Lung (tissue), 17 donors: ENCODE measurements at places on chromosomes 16 and 17.

- no peak for DNase-seq
These were observed 31.4 kb upstream of the PMFBP1 start for GRCh38 chr16:72203401-72203800.

- peak; percentile 37 for DNase-seq
These were observed 12.5 kb downstream of the CEP295NL start for GRCh38 chr17:78890498-78890897.

DNA sequence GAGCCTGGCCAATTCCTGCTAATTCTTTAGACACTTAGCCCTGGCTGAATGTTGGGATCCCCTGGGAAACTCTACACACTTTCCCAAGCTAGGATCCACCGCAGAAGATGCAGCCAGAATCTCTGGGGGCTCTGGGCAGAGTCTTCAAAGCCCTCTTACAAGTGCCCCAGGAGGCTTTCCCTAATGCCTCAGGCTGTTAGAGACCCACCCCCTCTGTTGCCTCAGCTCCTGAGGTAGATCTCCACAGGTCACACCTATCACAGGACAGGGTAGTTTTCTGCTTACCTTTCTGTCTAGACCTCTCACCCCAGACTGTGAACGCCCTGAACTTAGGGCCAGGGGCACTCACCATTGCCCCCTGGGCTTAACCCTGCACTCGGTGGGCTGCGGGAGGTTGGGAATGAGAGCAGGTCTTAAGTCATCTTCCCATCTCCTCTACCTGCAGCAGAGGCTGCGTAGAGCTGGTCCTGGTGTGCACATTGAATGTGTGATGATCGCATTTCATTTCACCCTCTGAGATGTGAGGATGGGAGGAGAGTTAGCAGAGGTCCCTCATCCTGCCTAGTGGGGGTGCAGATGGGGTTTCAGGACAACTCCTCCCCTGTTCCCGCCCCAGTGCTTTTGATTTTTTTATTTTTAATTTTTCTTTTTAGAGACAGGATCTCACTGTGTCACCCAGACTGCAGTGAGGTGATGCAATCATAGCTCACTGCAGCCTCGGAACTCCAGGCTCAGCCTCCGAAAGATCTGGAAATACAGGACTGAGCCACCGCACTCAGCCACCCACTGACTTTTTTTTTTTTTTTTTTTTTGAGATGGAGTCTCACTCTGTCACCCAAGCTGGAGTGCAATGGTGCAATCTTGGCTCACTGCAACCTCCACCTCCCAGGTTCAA is 89.0 kb upstream of the LHX1 start:
- no peak for DNase-seq

DNA sequence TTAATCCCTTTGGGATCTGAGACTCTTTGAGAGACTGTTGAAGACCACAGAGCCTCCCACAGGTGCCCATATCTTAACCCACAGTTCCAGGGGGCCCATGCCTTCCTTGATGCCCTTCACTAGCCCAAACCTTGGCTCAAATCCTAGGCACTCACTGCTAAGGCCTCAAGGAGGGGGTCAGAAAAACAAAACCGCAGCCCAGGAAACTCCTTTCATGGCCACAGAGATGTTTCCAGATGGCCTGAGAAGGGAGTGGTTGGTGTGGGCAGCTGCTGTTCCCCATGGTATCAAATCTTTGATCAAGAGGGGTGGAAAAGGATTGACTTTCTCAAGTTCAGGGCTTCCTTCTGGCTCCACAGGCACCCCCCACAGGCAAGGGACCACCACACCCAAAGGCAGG is 44.7 kb downstream of the CDH1 start:
- no peak for DNase-seq

DNA sequence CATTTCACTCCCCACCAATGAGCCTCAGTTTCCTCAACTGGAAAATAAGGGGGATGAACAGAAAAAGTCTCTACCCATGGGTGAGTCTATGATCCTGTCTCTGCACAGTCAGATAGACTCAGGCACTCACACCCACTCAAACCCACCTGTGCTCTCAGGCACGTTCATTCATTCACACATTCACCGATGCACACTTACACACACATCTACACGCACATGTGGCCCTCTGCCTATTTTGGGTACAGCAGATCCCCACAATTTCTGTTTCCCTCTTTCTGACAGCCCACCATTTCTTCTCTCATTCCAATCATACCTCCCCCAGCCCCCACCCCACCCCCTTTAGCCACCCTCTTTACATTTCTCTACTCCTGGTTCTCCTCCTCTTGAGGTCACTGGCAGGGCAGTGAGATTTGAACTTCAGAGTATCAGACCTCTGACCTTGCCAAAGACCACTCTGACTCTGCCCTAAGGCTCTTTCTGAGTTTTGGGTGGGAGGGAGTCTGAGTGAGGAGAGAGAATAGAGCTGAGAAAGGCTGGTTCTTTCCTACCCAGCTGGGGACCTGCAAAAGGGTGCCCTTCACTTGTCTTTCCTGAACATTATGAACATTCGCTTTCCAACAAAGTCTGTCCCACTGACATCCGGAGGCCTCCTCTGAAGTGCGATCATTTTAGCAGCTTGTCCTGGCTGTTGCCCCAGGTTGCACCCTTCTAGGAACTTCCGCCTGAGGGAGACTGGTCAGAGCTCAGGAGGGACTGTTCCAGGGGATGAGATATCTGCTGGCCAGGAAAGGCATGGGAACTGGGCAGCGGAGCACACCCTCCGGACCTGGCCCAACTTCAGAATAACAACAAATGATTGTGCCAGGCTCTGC is 10.1 kb upstream of the COL1A1 start:
- DNase-seq = no peak

DNA sequence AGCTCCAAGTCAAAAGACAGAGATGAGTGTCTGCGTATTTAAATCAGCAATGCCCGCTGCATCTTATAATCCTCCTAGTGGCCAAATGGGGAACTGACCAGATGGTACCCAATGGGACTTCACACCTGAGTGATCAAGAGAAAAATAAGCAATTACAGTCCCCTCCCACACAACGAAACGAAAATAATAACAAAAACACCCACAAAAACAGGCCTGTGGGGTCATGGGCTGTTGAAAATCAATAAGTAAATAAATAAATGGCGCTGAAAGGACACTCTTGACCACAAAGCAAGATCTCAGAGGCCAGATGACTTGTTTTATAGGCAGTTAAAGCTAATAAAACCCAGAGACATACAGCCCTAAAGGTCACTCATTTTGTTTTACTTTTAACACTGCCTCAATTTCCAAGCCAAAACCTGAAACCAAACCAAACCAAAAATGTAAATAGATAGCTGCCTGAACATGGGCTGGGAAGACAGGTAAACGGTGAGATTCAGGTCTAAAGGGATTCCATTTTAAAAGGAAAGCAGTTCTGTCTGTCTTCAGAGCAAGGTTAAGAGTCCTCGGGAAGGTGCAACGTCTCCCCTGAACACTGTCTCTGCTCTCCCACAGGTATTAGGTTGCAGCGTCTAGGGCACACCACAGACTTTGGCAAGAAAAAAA is 1.3 kb downstream of the ZNF821 start:
- peak; percentile 81 for DNase-seq

DNA sequence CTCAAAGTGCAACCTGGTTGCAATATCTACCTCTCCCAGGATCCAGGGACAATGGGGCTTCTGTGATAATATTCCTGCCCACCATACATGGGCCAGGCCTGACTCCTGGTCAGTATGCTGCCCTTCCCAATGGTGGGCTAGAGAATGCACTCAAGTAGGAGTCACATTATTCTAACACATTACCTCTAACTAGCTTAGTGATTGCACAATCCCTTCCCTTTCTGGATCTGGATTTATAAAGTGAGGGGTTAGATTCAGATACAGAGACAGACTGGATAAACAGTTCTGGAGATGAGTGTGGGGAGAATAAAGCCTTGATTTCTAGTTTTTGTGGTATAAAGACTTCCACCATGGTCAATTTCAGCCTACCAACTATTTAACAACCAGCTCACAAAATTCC is 33.0 kb downstream of the LYRM1 start:
- no peak for DNase-seq

- DNase-seq = peak; percentile 96
These were observed 223.2 kb upstream of the DYNLRB2 start for GRCh38 chr16:80317599-80318037.

- no peak for DNase-seq
These were observed 12.0 kb upstream of the CA4 start for GRCh38 chr17:60137731-60138130.

DNA sequence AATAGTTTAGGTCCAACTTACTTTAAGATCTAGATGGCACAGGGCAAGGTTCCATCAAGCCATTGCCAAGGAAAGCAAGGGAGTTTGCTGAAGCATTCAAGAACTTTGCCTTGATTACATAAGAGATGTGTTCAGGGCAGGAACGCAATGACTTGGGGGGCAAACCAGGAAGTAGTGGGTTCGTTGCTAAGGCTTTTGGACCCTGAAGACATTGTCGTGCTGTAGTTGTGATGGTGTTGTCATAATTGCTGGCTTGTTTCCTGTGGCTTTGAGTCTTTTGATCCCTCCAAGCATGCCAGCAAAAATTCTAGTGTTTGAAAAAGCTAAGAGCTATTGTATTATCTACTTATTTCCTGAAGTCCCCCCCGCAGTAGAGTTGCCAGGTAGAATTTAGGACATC is 70.7 kb upstream of the HNF1B start:
- DNase-seq = no peak

GRCh38 chr16:57614944-57615343 is 13.5 kb upstream of the ADGRG1 start:
- no peak for DNase-seq

- no peak for DNase-seq
These were observed 1.0 kb downstream of the PRRT2 start for GRCh38 chr16:29812754-29813643.

DNA sequence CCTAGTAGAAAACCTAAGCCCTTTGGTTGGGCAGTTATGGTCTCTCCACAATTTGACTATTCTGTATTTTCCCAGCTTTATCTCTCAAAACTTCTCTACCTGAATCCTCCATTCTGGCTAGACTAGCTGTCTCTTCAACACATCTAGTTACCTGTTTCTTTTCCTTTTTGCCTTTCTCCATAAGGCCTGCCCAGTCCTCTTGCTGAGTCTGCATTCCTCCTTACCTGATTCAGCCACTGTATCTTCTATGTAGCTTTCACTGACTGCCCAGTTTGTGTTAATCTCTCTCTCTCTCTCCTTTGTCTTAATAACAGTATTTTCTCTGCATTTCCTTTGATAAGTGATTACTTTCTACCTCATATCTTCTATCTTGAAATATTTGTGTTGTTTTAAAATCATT is 2.1 kb upstream of the EVI2A start:
- no peak for DNase-seq

GRCh38 chr17:21162394-21162775 is 35.6 kb downstream of the DHRS7B start:
- no peak for DNase-seq

DNA sequence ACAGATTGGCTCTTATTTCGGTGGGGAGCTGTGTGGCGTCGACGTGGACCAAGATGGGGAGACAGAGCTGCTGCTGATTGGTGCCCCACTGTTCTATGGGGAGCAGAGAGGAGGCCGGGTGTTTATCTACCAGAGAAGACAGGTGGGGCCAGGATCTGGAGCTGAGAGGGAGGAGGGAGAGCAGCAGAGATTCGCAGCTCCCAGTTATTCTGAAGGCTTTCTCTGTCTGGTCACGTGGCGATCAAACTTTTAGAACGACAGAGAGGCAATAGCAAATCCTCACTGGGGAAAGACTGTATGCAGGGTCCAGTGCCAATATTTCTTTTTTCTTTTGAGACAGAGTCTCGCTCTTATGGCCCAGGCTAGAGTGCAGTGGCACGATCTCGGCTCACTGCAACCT is 22.2 kb downstream of the ITGAL start:
- DNase-seq = no peak

GRCh38 chr16:78485188-78485916 is 385.9 kb downstream of the WWOX start:
- DNase-seq = no peak

- no peak for DNase-seq
These were observed 171.6 kb upstream of the TNRC6C start for GRCh38 chr17:77786740-77787505.

- DNase-seq = no peak
These were observed 40.2 kb upstream of the CLEC18A start for GRCh38 chr16:69910964-69911363.

GRCh38 chr17:38885044-38885727 is 15.3 kb downstream of the LASP1 start:
- no peak for DNase-seq

DNA sequence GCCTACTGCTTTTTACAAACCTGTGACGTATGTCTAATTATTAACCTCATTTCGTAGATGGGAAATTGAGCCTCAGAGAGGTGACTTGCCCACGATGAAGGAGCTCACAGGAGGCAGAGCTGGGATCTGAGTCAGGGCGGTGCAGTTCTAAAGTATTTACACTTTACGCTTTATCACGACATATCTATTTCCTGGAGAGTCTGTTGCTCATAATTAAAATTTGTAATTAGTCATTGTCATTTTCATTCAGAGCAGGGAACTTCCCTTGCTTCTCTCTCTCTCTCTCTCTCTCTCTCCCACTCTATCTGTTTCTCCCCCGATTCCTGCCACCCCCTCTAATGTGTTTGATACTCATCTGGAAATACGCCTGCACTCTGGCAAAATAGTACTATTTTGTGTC is 5.9 kb downstream of the SLC5A11 start:
- no peak for DNase-seq

DNA sequence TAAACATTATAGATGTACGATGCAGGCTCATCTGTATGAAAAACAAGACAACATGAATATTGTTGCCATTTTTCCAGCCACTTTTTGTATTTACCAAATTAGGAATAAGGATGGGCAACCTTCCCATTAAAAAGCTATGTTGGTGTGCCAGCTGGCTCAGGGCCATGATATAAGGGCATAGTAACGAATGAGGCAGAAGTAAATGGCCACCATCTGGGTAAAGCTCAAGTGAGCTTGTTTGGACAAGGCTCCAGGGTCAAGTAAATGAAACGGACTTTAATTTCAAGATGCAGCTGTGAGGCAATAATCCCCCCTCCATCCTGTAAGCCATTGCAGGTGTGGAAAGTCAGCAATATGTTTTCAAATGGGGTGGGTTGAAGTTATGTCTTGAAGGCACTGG is 930.9 kb upstream of the CDH8 start:
- peak; percentile 54 for DNase-seq

GRCh38 chr17:7130621-7131422 is 16.2 kb upstream of the ASGR2 start:
- DNase-seq = no peak

GRCh38 chr17:4074831-4075495 is 67.9 kb downstream of the ZZEF1 start:
- peak; percentile 43 for DNase-seq

DNA sequence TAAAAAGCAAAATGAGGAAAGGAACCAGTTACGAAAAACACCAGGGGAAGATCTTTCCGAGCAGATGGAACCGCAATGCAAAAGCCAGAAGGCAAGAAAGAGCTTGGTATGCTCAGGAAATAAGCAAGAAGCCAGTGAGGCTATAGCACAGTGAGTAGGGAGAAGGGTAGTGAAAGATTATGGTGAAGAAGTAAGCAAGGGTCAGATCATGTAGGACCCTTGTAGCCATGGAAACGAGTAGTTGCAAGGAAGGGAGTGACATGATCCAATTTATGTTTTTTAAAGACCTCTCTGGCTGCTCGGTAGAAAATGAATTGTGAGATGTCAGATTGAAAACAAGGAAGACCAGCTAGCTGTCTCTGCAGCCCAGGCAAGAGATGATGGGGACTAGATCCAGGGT is 143.3 kb downstream of the USP31 start:
- DNase-seq = no peak
